ENCODE measurements at places on chromosomes 2 and 18.

- DNase-seq = no peak
These were observed 419.9 kb downstream of the NBAS start for GRCh38 chr2:15141211-15141610.

GRCh38 chr2:111684611-111685010, 199.4 kb downstream of the ANAPC1 start:
- DNase-seq = no peak

GRCh38 chr2:100235098-100235497, 87.2 kb downstream of the LONRF2 start:
- peak; percentile 14 for DNase-seq

GRCh38 chr18:43279015-43279744, 1.9 kb upstream of the SYT4 start:
- DNase-seq = no peak

GRCh38 chr2:192675681-192676080, 480.9 kb upstream of the TMEFF2 start:
- no peak for DNase-seq

- DNase-seq = no peak
These were observed 9.7 kb upstream of the ATG16L1 start for GRCh38 chr2:233241803-233242202.

GRCh38 chr2:218839430-218839829, 7.8 kb upstream of the PRKAG3 start:
- DNase-seq = no peak

- DNase-seq = no peak
These were observed 221.1 kb downstream of the ZNF516 start for GRCh38 chr18:76273956-76274355.

GRCh38 chr2:133780099-133780996, 212.1 kb upstream of the NCKAP5 start:
- DNase-seq = no peak

GRCh38 chr2:224178056-224178455, 139.0 kb upstream of the SERPINE2 start:
- no peak for DNase-seq

DNA sequence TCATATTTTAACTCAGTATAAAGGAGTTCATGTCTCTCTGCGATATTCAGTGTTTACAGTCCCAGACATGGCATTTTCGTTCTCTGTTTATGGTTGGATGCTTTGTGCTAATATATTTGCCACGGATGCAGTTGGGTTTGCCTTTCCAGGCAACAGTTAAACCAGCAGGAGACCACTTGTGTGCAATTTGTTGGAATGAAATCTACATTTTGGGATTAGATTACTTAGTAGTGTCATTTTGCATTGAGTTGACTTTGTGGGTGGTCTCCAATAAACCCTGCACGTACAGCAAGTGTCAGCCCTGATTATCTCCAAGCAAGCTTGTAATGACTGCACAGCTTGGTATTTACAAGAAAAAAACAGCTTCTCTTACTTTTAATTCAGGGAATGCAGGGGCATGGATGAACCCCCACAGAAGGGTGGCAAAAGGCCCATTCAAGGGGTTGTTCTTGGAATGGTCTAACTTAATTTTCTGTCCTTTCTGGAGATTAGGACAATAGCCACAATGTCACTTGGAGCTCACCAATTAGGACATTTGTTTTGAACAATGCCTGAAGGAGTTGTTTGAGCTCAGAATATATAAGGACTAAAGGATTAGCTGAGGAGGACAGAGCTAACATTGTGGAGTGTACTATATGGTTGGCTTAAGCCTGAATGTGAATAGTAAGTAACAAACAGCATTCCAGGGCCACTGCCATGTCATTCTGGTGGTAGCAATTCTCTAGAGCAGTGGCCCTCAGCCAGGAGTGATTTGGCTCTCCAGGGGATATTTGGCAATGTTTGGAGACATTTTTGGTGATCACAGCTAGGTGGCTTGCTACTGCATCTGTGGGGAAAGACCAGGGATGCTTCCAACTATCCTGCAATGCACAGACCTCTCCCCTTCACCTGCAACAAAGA, 121.5 kb downstream of the SLC4A3 start:
- no peak for DNase-seq

- no peak for DNase-seq
These were observed 67.5 kb upstream of the FOSL2 start for GRCh38 chr2:28325173-28325566.

DNA sequence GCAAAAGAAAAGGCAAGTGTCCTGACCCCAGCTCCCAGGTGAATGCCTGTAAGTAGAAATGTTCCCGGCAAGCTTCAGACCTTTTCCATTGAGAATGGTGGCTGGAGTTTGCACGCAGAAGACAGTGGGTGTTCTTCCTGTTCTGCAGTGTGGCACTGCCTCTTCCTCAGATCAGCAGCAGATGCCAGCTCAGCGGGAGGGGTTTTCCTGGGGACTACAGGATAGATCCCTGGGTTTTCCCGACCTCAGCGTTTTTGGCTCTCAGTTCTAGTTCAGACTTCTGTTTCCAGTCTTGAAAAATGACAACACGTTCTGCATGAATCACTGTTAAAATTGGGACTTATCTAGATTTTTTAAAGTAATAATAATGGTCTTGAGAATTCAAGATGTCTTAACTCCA, 39.2 kb downstream of the GRHL1 start:
- DNase-seq = no peak

- no peak for DNase-seq
These were observed 112.7 kb upstream of the CTDP1 start for GRCh38 chr18:79566771-79567431.

- no peak for DNase-seq
These were observed 640 bp downstream of the SLC39A6 start for GRCh38 chr18:36128530-36128870.

DNA sequence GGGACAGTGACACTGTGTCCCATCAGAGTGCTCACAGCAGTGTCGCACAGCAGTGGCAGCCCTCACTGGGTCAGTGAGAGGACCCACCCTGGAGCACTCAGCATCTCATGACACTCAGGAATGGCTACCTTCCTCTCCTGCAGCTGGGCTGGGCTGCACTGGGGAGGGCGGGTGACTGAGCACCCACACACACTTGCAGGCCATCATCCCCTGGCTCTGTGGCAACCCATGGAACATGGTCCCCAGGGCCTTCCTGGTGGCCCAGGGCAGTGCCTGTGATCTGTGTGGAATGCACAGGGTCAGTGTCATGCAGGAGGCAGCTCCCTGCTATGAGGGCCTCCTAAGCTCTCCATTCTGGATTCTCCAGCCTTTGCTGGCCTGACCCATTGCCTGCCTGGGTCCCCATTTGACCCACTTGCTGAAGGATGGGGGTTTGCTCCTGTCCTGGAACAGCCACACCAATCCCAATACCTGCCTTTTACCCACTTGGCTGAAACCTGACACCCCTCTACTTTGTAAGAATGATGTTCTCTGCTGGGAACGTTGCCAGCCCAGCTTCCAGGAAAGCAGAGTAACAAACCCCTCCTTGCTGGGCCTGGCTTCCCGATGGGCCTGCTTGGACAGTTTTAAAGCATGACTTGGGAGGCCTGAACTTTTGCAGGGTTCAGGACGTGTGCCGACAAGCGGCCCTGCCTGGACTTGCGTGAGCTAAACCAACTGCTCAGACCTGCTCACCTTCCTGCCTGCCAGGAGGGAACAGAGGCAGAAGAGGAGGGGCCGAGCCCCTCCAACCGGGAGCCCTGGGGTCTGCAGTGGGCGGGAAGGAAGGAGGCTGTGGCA, 13.7 kb downstream of the HS6ST1 start:
- DNase-seq = no peak

- DNase-seq = no peak
These were observed 62.9 kb downstream of the POMC start for GRCh38 chr2:25105336-25106085.

GRCh38 chr18:76274468-76275289, 220.4 kb downstream of the ZNF516 start:
- DNase-seq = no peak

DNA sequence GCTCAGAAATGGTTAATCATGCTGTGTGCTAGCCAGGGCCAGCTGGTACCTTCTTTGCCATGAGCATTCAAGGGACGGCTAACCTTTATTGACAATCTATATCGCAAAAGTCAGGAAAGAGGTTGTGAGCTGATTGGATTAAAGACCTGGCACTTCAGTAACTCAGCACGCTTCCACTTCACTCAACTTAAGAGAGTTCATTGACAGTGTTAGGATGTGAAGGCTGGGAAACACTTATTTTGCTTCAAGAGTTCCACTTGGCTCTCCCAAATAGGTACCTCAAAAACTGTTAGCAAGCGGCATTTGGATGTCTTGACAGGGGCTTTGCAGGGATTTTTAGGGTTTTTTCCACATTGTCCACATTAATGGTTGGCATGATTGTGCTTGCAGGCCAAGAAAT, 25.1 kb upstream of the TXNDC2 start:
- no peak for DNase-seq

DNA sequence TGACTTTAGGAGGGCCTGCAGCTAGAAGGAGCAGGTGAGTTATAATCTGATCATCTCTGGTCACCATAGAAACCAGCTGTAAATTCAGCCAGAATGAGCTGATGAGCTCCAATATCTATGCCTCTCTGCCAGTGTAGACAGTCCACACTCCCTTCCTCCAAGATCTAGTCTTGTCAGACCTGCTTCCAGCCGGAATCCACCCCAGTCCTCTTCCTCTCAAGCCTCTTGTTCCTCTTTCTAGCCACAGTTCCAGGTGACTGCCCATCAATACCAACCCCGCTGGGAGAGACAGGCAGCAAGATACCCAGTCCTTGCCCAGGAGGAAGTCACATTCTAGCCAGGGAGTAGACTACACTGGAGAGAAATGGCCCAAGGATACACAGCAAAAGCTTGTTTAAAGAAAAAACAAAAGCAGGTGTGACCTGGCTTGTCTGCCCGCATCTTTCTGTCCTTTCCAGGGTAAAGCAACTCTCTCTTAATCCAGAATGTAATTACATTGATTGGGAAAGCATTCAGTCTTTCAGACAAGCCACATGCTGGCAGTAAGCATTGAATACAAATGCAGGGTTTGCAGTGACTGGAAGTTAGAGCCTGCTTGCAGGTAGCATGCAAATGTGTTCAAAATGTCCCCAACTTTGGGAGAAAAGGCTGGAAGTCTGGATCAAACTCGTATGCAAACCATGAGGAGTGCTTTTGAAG, 9.0 kb upstream of the SLC35F6 start:
- no peak for DNase-seq
